ENCODE measurements at places on chromosomes 3 and 15. TPM values are rescaled to one million over a fixed set of nuclear protein-coding genes. Genes with fewer than 3 reads are reported as not detected.
A peak's percentile ranks its signal among the peaks of the same experiment; 100 is the strongest.

DNA sequence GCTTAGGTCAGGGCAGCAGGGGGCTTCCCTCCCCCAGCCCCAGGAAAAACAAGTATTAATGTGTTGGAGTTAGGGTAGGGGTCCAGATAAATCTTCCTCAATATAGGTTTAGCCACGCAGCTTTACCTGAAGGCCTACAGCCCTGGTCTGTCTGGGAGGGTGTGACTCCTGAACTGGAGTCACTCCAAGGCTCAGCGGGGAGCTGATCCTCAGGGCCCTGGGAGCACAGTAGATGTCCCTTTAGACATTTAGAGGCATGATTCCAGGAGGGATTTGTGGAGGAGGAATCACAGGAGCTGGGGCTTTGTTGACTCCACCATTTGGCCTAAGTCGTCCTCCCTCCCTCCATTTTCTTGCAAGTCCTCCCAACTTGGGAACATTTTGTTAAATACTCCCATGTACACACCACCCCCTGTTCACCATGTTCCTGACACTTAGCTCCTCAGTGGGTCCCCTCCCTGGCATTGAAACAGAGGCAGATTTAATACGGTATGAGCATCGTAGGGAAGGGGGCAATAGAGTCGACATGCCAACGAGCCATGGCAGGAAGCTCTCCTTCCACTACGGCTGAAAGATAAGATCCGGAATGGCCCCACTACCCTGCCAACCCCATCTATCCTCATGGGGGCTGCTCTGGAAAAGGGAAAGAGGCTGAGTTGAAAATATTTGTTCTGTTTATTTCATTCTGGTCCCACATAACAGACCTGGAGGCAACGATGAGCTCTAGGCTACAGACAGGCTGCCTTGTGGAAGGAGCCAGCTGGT lies 69.0 kb upstream of the LARS2 start:
- DNase-seq = no peak

DNA sequence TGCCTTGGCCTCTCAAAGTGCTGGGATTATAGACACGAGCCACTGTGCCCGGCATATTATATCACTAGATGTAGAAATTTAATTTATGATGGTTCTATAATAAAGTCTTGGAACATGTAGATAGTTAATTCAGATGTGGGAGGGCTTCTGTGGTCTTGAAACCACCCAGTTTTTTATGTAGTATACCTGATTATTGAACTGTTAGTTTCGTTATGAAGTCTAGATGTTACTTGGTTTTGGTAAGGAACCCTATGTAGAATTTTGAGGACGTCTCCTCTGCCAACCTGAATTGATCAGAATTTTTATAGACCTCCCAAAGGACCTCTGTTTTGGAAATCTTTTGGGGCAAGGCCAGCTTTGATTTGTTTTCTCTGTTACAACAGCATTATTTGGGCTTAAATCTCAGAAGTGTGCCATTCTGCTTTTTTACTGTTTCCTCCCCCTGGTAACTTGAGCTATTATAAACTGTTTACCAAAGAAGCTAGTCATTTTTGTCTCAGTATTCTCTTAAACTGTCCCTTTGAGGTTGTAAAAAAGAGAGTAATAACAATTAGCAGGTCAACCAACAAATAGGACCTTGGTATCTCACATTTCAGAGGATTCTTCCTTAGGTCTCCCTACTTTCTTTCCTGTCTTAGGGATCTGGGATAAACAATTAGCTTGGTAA lies 20.8 kb downstream of the AKAP13 start:
- DNase-seq = no peak

Gene PIK3CB
- 14.5 TPM for total RNA-seq

DNA sequence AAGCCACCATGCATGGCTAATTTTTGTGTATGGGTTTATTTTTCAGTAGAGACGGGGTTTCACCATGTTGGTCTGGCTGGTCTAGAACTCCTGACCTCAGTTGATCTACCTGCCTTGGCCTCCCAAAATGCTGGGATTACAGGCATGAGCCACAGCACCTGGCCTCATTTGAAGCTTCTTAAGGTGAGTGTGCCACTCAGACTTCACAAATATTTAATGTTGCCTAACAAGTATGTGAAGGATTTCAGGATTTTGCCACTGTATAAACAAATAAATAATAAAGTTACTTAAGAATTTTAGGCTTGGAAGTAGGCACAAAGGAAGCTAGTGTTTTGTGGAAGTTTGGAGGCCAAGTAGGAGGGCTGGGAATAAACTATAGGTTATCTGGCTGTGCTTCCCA lies 73.5 kb downstream of the FGF12 start:
- DNase-seq = no peak

DNA sequence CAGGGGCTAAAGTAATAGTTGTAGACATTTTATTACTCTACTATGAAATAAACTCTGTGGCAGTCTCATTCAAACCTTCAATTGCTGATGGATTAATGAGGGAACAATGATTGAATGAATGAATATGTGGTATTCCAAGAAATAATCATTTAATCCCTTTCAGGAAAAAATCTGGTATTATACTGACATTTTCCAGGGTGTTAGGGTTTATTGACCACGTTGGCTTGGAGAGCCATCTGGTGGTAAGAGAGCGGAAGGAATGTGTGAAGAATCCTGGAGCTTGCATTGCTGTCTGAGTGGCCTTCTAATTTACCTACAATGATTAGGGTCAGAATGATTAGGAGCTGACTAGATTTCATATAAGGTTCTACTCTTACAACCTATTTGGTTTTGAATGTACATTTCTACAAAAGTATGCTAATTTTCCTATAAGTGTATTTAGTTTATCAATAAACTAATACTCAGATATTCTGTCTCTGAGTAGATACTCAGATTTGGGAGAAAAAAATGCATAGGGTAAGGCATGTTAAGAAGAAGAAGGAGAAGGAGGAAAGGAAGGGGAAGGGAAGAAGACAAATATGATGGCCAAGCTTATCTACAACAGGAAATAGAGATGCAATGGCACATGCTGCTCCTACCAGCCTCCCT lies 249.9 kb downstream of the ROBO1 start:
- DNase-seq = peak; percentile 65

- DNase-seq = peak; percentile 84
These were observed 885 bp downstream of the CDV3 start for GRCh38 chr3:133574260-133574881.

DNA sequence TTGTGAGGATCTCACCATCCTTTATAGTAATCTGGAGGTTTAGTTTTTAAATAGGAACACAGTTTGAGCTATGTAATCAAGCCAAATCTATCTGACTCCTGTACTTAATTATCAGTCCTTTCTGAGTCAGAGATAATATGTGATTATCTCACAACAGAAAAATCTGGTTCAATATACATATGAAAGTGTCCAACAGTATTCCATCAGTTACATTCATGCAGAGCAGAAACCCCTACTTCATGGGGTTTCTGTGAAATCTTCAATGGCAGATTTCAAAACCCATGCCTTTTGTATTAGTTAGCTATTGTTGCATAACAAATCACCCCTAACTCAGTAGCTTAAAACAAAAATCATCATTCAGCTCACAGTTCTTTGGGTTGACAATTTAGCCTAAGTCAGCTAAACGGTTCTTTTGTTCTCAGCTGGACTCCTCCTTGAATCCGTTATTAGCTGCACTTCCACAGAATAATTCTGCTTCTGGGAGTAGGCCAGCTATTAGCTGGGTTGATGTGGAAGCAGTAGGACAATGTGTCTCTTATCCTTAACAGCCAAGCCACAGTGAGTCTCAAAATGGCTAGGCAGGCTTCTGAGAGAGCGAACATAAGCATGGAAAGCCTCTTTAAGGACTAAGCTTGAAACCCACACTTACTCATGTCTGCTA lies 42.9 kb upstream of the ARPP21 start:
- DNase-seq = no peak

- peak; percentile 79 for DNase-seq
These were observed 67.1 kb downstream of the CEMIP start for GRCh38 chr15:80846031-80846815.

- no peak for DNase-seq
These were observed 28.6 kb downstream of the SOX14 start for GRCh38 chr3:137792626-137793271.

GRCh38 chr3:189570916-189571315 lies 60.3 kb upstream of the TP63 start:
- no peak for DNase-seq

DNA sequence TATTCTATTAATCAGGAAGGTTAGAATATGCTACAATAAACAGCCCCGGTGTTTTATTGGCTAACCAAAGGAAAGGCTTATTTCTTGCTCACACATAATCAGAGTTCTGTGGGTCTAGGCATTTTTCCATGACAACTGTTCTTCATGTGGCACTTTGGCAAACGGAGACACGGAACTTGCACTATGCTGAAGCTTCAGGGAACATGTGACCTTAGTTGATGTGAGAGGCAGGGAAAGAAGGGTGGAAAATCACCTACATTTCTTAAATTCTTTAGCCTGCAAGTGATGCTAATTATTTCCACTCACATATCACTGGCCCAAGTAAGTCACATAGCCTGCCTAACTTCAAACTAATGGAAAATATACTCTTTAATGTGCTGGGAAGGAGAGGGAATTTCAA lies 344.6 kb downstream of the SV2B start:
- no peak for DNase-seq

DNA sequence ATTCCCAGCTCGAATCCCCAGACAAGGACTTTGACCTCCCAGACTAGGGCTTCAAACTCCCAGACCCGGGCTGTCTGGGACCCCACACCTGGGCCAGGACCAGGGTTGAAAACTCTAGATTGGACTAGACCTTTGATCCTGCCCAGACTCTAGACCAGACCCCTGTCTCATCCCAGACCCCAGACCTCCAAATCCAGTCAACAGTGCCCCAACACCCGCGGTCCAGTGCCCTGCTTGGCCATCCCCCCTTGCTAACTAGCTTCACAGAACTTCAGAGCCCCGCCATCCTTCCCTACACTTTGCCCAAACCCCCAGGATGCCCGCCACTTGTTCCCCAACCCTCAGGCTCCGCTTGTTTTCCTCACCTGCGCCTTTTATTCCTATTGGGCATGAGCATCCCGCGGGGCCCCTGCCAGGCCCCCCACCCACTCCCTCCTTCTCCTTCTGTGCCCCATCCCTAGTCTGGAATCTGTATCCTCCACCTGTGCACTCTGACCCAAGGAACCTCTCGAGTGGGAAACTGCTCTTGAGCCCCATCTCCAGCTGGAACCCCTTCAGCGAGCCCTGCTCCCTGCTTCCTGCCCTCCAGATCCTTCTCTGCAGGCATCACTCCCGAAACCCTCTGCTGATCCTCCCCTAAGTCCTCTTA lies 604 bp downstream of the GNAI2 start:
- DNase-seq = peak; percentile 69

- DNase-seq = no peak
These were observed 54.3 kb downstream of the DNAJB8 start for GRCh38 chr3:128412180-128413002.

Gene ZNF660
- total RNA-seq = 5.0 TPM

Gene CMSS1
- 14.7 TPM for total RNA-seq

GRCh38 chr3:61991706-61992105 lies 381.6 kb downstream of the FEZF2 start:
- peak; percentile 25 for DNase-seq

GRCh38 chr3:128009952-128010846 lies 42.0 kb upstream of the SEC61A1 start:
- no peak for DNase-seq

- DNase-seq = no peak
These were observed 148.7 kb downstream of the RORA start for GRCh38 chr15:61080221-61081026.

Gene FGF12
- total RNA-seq = not detected

Gene PAQR5
- total RNA-seq = 1.1 TPM

DNA sequence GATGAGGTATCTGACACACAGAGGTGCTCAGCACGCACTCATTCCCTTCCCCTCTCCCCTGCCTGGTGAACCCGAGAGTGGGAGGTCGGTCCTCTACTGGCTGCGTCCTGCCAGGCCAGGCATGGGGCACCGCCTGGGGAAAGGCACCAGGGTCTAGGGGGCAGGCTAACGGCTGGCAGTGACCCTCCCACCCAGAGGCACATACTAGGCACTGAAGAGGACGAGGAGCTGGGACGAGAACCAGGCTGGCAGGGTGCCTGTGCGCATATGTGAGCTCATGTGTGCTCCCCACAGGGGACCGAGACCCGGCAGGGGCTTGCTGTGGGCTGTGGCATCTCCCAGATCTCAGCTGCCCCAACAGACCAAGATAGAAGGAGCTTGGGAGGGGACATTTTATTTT lies 86.7 kb downstream of the IQSEC1 start:
- no peak for DNase-seq

GRCh38 chr15:80643431-80643951 lies 51.6 kb upstream of the ABHD17C start:
- peak; percentile 76 for DNase-seq

Gene SCAANT1
- total RNA-seq = not detected

Gene PLOD2
- total RNA-seq = 345 TPM

DNA sequence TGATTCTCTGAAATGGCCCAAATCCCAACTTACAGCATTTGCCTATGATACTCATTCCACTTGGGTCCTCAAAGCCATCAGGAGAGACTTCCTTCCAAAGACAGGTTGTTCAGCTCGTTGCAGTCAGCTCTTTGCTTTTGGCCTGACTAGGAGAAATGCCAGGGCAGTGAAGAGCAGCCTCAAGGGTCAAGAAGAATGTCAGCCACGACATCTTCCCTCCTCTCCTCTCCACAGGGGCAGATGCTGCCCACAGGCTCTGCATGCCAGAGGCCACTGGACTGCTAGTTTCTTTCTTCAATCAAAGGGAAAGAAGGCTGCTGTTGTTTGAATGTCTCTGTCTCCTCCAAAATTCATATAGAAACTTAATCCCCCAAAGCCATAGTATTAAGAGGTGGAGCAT lies 201.7 kb upstream of the PFN2 start:
- no peak for DNase-seq

DNA sequence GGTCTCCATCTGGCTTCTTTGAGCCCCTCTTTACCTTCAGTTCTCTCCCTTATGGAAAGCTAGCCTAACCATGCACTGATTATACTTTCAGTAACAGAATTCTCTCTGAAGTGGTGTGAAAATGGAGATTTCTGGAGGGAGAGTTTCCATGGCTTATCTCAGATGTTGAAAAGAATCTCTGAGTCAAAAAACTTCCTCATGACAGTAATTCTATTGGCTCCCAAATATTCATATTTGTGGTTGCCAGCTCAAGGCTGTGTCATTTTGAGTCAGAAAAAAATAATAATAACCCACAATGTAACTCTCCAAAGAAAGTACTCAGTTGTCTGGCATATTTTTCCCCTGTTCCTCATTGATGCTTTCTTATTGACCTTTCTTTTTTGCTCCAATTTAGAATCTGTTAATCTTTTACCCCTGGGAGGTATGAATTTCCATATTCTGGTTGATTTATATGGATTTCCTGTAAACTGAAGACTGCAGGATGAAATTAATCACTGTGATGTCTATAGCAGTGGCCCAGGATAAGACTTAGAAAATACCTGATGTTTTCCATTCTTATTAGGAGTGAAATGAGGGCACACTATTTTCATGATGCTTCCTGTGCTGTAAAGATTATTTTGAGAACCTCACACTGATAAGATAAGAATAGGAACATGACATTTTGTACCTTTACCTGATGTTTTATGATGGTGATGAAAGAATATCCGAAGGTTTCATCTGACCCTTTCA lies 149.5 kb upstream of the EPHA3 start:
- peak; percentile 51 for DNase-seq

Gene LRRC3B
- total RNA-seq = not detected

- no peak for DNase-seq
These were observed 72.7 kb upstream of the CHRNA7 start for GRCh38 chr15:31957581-31957980.

Data from osteoblast (primary cell).